NCI-H748 treated with DMSO at 0.1 percent for 48 hours (cell line): ENCODE measurements at places on chromosomes 6 and 20.

DNA sequence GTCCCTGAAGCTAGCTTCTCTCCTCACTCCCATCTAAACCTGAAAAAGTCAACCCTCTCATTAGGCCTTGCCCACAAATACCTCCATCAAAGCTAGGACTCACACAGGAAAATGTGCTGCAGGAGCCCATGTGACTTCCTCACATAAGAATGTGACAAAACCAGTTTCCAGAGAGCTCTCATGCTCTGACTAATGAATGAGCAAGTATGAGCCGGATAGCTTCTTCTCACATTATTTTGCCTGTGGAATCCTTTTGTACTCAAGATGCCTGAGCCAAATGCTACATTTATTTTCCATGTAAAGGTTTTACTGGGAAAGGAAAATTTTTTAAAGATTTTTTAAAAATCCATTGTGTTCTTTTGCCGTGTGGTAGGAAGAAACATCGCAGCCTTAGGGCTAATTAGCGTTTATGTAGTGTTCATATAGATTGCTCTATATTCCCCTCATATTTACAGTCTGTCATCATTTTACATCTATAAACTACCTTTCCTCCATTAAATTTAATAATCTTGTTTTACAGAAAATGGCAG is 68.6 kb upstream of the CCN6 start:
- peak; percentile 58 for DNase-seq

GRCh38 chr6:33204415-33205190 is at the start of gene HSD17B8:
Gene HSD17B8, plus strand, starts transcription at chr6:33204655. Its CDS starts 14 bp downstream, at chr6:33204669.
- DNase-seq = peak; percentile 88

DNA sequence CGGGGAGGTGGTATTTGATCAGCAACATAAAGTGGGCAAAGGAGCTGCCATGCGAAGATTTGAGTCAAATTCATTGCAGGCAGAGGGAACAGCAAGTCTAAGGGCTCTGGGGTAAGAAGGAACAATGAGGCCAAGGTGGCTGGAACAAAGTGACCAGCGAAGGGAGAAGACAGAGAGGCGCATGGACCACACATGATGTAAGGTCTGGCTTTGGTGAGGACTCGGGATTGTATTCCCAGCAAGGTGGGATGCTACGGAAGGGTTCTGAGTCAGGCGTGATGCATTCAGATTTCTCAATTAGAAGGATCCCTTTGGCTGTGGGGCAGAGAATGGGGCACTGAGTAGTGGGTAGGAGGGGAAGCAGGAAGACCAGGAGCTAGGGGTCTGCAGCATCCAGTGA is 30.7 kb upstream of the CDH22 start:
- DNase-seq = no peak

GRCh38 chr6:3303795-3304411 is 45.2 kb downstream of the PSMG4 start:
- no peak for DNase-seq

DNA sequence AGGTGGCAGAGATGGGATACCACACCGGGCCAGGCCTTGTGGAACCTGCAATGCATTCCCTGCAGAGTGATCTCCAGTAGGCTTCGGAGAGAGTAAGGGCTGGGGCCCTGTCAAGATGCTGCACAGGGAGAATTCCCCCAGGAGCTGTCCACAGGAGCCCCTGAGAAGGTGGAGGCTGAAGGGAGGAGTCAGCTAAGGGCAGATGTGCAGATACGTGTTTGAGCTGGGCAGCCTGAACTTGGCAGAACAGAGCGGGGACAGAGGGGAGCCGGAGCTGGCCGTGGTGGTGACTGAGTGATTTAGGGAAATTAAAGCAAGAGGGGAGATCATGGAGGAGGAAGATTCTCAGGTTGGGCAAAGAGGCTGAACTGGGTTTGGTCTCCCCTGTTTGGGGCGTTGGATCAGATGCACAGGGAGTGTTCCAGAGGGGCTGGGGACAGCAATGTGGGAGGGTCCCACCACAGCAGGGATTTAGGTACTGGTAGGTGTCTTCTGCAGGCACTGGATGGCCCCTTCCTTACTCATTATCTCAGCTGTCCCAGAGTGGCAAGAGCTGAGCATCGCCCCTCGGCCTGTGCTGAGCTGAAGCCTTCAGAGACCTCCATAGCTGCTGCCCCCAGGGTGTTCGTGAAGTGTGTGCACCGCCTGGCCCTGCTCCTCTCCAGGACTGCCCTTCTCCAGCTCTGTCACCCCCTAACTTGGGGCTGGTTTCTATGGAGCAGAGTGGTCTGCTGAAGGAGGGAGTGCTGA is 3.8 kb upstream of the NCR2 start:
- DNase-seq = no peak

DNA sequence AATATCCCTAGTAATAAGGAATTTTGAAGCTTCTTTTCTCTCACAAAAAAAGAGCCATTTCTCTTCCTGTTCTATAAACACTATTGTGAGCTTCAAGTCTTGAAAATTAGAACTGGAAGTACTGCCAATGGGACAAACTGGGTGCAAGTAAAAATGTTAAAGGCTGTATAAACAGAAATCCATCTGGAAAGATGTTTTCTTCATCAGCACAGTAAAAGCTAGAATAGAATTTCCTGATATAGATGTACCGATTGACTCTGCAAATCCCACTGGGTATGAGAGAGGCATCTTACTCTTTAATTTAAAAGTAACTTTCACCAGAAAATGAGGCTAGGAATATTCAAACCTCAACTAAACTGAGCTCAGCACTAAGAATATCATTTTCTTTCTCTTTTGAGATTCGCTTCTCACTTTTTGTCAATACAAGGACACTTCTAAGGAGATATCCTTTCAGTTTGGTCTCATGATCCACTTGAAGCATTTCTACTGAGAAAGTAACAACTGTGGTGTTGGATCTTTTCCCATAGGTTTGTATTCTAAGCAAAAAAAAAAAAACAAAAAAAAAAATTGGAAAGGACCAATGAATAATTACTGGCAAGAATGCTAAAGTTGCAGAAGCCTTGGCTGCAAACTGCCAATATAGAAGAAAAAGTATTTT is 169.0 kb upstream of the PRDM1 start:
- DNase-seq = no peak

DNA sequence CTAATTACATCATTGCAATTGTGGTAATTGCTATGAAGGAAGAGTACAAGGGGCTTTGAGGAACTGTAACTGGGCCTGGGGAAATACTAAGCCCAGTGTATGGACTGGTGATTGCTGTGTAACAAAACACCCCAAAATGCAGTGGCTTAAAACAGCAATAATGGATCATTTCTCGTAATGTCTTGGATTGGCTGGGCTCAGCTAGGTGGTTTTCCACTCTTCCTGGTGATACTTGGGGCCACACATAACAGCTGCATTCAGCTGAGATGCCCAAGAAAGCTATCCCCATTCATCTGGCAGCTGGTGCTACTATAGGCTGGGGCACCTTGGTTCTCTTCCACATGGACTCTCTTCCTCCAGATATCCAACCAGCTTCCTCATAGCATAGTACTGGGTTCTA is 150.3 kb downstream of the EYA2 start:
- no peak for DNase-seq

- no peak for DNase-seq
These were observed 36.3 kb upstream of the SIRT5 start for GRCh38 chr6:13538084-13538483.

- no peak for DNase-seq
These were observed 67.1 kb upstream of the NOTCH4 start for GRCh38 chr6:32290886-32291450.

DNA sequence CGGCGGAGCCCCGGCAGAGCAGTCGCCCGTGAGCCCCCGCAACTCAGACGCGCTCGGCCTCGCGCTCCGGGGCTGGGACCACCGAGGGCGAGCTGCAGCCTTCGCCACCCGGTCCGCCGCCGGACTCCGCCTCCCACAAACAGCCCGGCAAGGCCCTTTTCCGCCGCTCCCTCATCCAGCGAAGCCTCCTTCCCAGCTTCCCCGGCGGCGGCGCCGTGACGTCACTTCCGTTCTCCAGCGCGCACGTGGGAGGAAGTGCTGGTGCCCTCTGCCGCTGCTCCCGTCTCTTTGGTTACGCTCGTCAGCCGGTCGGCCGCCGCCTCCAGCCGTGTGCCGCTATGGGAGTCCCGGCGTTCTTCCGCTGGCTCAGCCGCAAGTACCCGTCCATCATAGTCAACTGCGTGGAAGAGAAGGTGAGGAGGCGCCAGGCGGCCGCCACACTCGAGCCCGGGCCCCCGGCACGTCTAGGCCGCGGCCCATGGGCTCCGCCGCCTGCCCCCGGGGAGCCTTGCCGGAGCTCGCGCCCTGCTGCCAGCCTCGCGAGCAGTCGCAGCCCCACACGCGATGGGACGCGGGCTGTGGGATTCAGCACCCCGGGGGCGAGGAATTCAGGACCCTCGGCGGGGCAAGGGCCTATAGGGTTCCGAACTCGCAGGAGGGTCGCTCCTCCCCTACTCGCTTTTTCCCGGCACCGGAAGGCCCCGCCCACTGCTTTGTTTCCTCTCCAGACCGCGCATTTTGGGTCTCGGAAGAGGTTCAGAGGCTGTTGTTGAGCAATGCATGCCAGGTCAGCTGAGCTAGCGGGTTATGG is at the start of gene XRN2:
XRN2 (plus strand) TSS at position 271 of the 811 bp plus-strand sequence; CDS start at position 339, 68 bp downstream.
- DNase-seq = peak; percentile 92

DNA sequence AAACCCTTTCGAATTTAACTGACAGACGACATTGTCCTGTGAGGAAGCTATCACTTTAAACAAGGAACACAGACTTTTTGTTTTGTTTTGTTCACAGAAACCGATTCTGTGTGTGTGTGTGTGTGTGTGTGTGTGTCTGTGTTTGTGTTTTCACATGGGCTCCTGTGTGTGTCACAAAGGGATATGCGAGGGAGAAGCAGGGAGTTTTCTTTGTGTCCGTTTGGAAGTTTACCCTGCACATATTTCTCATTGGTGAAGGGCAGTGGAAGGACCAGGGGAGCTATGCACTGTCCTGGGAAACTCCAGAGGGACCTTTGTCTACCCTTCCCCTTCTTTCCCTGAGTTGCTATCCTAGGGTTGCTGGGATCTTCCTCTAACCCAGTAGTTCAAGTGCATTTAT is 17.7 kb downstream of the POM121L2 start:
- DNase-seq = no peak

- no peak for DNase-seq
These were observed 119.1 kb downstream of the CHD6 start for GRCh38 chr20:41499064-41499463.

GRCh38 chr6:139613496-139613895 is 239.0 kb upstream of the CITED2 start:
- no peak for DNase-seq

DNA sequence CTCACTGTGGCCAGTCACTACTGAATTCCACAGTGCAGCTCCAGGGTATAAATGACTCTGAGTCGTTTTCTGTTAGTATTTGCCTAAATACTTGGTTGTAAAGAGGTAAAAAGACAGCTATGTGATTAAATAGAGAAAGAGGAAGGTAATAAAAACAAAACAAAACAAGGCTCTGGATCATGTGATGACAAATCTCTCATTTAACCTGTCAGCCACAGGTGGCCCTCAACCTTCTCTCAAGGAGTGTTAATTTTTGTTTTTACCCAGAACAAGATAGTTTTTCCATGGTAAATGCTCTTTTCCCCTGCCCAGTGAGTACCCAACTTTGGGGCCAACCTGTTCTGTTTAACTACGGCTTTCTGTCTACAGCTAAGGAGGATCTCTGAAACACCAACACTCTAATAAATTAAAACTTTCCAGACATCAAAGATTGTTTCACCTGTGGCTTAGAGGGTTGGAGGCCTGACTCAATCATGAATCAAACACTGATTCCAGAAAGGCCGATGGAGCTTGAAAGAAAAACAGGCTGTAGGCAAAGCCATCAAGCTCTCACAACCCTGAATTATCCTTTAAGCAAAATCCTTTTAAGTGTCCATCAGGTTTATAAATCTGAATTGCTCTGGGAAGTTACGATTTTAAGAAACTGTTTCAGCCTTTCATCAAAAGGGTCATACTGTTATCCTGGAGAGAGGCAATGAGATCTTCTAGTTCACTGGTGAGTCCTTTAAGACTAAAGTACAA is 81.5 kb upstream of the BCLAF1 start:
- DNase-seq = no peak

GRCh38 chr20:3374296-3374695 is 33.2 kb downstream of the DNAAF9 start:
- no peak for DNase-seq

DNA sequence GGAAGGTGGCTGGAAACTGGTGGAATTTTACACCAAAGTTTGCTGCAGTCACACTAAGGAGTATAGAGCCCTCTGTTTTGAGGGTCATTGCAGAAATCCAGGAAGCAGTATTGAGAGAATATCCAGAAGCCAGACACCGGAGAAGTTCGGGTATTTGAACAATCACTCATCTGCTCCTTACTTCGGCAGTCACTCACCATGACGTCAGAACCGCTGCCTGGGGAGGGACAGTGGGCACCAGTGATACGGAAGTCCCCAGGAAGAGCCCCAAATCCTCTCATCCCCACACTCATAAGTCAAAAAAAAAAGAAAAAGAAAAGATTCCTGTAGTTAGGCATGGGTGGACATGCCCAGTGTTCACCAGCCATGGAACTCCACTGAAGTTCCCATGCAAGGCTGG is 4.0 kb downstream of the LY6G5C start:
- DNase-seq = no peak

DNA sequence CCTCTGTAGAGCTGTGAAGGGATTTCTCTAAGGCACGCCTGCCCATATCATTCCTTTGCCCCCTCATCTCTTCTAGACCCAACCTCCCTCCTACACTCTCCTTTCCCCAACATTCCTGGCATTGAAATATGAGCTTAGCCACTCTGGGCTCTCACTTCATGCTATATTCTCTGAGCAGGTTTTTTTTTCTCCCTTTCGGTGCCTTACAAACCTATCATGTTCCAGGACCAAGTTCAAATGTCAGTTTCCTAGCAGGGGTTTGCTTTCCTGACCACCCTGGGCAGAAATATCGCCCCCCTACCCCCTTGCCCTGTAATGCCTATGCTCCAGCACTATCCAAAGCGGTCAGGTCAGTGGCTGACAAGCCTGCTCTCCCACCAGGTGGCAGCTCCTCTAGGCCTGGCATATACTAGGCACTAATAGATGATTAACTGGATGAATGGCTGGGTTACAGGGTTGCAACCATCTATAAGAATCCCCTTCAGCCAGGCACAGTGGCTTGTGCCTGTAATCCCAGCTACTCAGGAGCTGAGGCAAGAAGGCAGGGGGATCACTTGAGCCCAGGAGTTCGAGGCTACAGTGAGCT is 25.7 kb upstream of the AAR2 start:
- DNase-seq = no peak

- no peak for DNase-seq
These were observed 365.6 kb downstream of the FARS2 start for GRCh38 chr6:5626727-5627426.

GRCh38 chr20:61934716-61935530 is 130.8 kb downstream of the TAF4 start:
- DNase-seq = no peak

DNA sequence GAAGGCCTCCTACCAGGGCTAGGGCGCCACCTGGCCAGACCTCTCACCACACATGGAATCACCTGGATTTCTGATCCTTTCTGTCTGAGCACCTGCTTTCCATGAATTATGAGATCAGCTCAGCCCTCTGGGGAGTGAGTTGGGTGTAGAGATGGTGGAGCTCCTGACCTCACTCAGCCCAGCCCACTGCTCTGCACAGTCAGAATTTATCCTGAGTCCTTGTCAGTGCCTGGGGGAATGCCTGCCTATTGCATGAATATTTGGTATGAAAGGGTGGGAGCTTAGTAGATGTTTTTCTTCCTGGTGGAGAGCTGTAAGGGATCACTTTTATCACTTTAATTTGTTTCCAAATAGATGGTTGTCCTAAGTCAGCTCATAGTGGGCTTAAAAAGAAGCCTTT is 47.5 kb downstream of the DTD1 start:
- no peak for DNase-seq

- DNase-seq = no peak
These were observed 163.0 kb downstream of the HDGFL1 start for GRCh38 chr6:22732176-22732970.

GRCh38 chr6:42453654-42454427 is 2.1 kb upstream of the TRERF1 start:
- peak; percentile 67 for DNase-seq
